T-helper 17 cell (primary cell): ENCODE measurements at places on chromosomes 2 and 18. TPM values are rescaled to one million over a fixed set of nuclear protein-coding genes. Genes with fewer than 3 reads are reported as not detected.

DNA sequence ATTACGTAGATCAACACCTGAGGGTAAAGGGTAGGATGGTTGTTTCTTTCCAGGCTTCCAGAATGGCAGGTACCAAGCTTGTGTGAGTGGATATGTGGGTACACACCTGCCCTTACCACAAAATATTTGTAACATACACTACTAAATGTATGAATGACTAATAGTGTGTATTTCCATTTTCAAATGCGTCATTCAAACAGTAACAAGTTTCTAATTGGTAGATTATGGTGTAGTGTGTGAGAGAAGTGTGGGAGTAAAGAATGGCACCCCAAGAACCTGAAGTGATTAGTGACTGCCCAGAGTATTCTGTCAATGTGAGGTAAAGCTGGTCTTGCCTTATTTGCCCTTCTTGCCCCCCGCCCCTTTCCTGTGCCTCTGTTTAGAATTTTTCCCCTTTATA, 21.1 kb downstream of the AGPS start:
- no peaks in the 10 kb centered on the region for H3K27me3 ChIP-seq
- no peak for DNase-seq
- no peaks in the 10 kb centered on the region for H3K36me3 ChIP-seq

- H3K4me3 ChIP-seq, result no peak overlapping the region
- peaks cover 16% of the 10 kb centered on the region for H3K27me3 ChIP-seq
Measured at GRCh38 chr2:20488201-20488641, 41.3 kb downstream of the RHOB start.

DNA sequence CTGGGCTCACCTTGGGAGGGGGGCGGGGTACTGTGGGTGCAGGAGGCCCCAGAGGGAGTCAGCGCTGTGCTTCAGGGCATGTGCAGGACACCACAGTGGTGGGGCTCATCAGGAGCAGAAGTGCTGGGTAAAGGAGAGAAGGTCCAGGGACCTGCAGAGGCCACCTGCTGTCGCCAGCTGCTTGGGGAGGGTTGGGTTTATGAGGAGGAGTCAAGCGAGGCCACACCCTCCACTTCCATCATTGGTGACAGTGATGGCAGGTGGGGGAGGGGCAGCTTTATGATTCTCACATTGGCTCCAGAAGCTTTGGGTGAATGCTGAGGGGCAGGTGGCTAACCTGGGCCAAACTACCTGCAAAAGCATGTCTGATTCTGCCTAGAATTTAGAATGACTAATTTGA, 392.6 kb downstream of the HRH4 start:
- H3K27ac ChIP-seq, result no peak overlapping the region
- H3K27me3 ChIP-seq, result no peaks in the 10 kb centered on the region
- H3K36me3 ChIP-seq, result peaks cover 2% of the 10 kb centered on the region
- no peaks in the 10 kb centered on the region for H3K4me1 ChIP-seq
- no peak overlapping the region for H3K4me3 ChIP-seq

DNA sequence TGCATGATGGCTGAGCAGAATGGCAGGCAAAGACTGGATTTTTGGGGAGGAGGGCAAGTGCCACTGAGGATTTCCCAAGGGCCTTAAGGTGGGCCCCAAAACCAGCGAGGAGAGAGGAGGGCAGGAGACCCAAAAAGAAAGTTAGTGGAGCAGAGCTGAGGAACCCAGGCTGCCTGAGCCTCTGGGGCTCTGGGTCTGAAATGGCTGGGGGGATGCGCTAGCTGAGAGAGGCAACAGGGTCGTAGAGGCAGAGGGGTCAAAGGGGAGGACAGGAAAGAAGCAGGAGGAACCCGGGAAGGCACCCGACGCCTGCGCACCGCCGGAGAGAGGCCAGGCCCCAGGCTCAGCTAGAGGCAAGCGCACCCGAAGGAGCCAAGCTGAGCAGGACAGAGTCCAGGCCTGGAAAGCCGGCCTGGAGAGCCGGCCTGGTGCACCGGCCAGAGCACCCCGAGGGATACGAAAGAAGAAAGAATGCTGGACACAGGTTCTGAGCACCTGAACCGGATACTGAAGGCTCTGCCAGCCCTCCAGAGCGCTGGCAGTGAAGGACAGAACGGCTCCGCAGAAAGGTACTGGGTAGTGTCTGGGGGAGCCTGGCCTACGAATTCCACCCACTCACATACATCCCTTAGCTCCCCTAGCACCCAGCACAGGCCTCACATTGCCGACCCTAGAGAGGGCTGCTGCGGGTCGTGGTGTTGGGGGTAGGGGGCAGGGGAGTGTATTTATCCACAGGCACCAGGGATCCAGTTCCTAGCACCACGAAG, 39.5 kb upstream of the ATP6V1B1 start:
- peaks cover 25% of the 10 kb centered on the region for H3K4me1 ChIP-seq
- no peak overlapping the region for H3K4me3 ChIP-seq
- H3K27ac ChIP-seq, result no peak overlapping the region
- H3K27me3 ChIP-seq, result peaks cover 96% of the 10 kb centered on the region
- peaks cover 16% of the 10 kb centered on the region for H3K36me3 ChIP-seq
- no peak for DNase-seq

- H3K36me3 ChIP-seq, result no peaks in the 10 kb centered on the region
- no peak for DNase-seq
- no peak within 1 kb of the TSS for H3K4me3 ChIP-seq
- no peaks in the 10 kb centered on the region for H3K27me3 ChIP-seq
- no peaks in the 10 kb centered on the region for H3K4me1 ChIP-seq
Measured at GRCh38 chr2:214410918-214411554, at the start of gene VWC2L. Gene VWC2L (plus strand): TSS chr2:214411054. CDS start chr2:214414194, 3,140 bp downstream.

- DNase-seq, result no peak
- no peak overlapping the region for H3K27ac ChIP-seq
- no peak overlapping the region for H3K4me3 ChIP-seq
- no peaks in the 10 kb centered on the region for H3K4me1 ChIP-seq
- H3K27me3 ChIP-seq, result no peaks in the 10 kb centered on the region
- H3K36me3 ChIP-seq, result peaks cover 2% of the 10 kb centered on the region
Measured at GRCh38 chr2:215160081-215160480, 21.7 kb upstream of the ABCA12 start.

- no peak overlapping the region for H3K27ac ChIP-seq
- H3K27me3 ChIP-seq, result peaks cover 19% of the 10 kb centered on the region
- no peaks in the 10 kb centered on the region for H3K4me1 ChIP-seq
- H3K4me3 ChIP-seq, result no peak overlapping the region
- DNase-seq, result no peak
- H3K36me3 ChIP-seq, result no peaks in the 10 kb centered on the region
Measured at GRCh38 chr2:67985586-67985985, 77.2 kb downstream of the C1D start.

DNA sequence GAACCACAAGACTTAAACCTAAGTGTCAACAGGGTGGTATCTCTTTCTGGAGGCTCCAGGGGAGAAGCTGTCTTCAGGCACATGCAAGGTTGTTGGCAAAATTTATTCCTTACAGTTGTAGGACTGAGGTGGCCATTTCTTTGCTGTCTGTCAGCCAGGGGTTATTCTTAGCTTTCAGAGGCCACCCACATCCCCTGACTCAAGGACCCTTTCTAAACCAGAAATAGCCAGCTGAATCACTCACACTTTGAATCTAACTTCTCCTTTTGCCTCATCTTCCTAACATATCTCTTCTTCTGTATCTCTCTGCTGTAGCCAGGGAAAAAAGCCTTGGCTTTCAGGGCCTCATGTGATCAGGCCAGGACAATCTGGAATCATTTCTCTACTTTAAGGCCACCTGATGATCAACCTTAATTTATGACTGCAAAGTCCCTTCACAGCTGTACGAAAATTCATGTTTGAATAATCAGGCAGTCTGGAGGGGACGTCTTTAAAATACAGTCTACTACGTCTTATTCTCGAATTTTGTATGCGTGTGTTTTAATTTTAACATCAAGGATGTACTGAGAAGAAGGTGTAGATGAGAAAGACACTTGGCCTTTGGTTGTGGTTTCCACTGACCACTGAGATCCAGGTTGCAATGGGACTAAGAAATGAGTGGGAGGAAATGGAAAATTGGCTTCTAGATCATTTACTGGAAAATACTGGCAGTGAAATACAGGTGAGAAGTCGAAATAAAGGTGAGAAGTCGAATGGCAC, 90.4 kb downstream of the DOCK10 start:
- peaks cover 56% of the 10 kb centered on the region for H3K4me1 ChIP-seq
- no peak overlapping the region for H3K4me3 ChIP-seq
- DNase-seq, result no peak
- H3K27me3 ChIP-seq, result no peaks in the 10 kb centered on the region
- H3K27ac ChIP-seq, result peak overlapping the region; percentile 77

Gene SLC35F6
- total RNA-seq, result 14.9 TPM

Gene UCN
- 1.5 TPM for total RNA-seq

Gene TLX2
- 1.5 TPM for total RNA-seq

Gene AP1S3
- total RNA-seq, result 2.9 TPM

Gene DSEL
- 1.1 TPM for total RNA-seq

Gene STPG4
- total RNA-seq, result 0.21 TPM

Gene GPR35
- total RNA-seq, result 14.4 TPM
